ENCODE measurements at places on chromosomes 5 and 9. TPM values are rescaled to one million over a fixed set of nuclear protein-coding genes. Genes with fewer than 3 reads are reported as not detected.

DNA sequence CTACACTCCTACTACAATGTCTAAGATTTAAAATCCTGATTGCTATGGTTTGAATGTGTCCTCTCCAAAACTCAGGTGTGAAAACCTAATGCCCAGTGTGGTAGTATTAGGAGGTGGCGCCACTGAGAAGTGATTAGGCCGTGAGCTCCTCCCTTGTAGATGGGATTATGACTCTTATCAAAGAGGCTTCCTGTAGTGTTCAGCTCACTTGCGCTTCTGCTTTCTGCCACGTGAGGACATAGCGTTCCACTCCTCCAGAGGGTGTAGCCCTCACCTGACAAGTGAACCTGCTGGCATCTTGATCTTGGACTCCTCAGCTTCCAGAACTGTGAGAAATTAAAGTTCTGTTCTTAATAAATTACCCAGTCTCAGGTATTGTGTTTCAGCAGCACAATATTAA, 33.0 kb upstream of the WHRN start:
- H3K4me3 ChIP-seq, result no peak overlapping the region
- no peaks in the 10 kb centered on the region for H3K27me3 ChIP-seq
- peaks cover 9% of the 10 kb centered on the region for H3K4me1 ChIP-seq
- H3K36me3 ChIP-seq, result no peaks in the 10 kb centered on the region
- peak; percentile 45 for DNase-seq
- no peak overlapping the region for H3K27ac ChIP-seq

DNA sequence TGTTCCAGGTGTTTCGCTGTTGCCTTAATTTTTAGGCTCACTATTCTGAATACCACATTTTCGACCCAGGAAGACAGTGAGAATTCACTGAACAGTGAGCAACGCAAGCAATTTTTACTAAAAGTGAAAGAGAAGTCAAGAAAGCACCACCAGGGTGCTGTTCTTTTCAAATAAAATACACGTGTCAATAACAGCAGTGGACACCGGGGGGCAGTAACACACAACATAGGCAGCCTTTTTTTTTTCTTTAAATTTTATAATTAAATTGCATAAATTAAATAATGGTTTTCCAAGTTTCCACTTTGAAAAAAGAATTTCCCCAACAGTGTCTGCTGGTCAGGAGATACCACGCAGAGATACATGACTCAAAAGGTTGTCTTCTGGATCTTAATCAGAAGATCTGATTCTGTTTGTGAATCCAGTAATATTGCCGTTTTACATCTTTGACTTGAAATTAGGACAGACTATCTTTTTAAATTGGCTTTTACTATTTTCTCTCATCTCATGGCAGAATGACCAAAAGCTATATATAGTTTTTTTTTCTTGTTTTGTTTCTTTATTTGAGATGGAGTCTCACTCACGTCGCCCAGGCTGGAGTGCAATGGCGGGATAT, 47.1 kb upstream of the SH3GL2 start:
- no peaks in the 10 kb centered on the region for H3K4me1 ChIP-seq
- peak; percentile 65 for DNase-seq
- H3K4me3 ChIP-seq, result no peak overlapping the region
- H3K36me3 ChIP-seq, result no peaks in the 10 kb centered on the region

- no peak for DNase-seq
- peaks cover 34% of the 10 kb centered on the region for H3K4me1 ChIP-seq
- no peak overlapping the region for H3K27ac ChIP-seq
- no peak overlapping the region for H3K4me3 ChIP-seq
- peaks cover 4% of the 10 kb centered on the region for H3K27me3 ChIP-seq
- no peaks in the 10 kb centered on the region for H3K36me3 ChIP-seq
These were observed 4.3 kb downstream of the ANXA6 start for GRCh38 chr5:151153300-151153699.

DNA sequence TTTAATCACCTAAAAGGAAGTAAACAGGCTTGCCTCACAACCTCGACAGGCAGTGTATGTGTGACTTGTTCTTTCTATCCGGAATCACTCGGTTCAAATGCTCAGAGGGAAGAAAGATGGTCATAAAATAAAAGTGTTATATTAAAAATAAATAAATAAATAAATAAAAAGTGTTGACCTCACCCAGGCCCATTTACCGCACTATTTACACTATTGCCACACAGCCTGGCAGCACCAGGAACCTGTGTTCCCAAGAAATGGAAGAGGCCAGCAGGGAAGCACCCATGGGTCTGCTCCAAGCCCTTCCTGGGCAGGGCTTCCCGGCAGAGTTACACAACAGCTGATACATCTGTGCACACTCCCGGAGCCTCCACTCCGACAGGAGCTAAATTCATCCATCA, 127.9 kb downstream of the EFNA5 start:
- no peak for DNase-seq
- H3K27me3 ChIP-seq, result no peaks in the 10 kb centered on the region
- peak overlapping the region; percentile 14 for H3K27ac ChIP-seq

DNA sequence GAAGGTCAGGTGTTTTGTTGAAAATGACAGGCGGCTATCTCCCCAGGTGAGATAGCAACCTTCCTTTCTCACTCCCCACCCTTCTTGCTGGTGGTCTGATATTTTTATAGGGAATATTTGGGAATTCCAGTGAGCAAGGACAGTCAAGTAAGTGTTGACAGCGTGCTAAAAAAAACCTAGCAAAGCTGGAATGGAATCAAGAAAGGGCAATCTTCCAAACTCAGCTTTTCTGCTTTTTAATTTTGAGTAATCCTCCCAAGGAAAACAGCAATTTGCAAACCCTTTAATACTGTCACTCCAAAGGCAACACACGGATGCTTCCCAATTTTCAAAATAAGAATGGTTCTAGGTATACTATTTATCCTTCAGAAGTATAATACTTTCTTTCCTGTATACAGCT, 143.7 kb upstream of the PCA3 start:
- no peak for DNase-seq
- H3K27ac ChIP-seq, result no peak overlapping the region
- H3K27me3 ChIP-seq, result no peaks in the 10 kb centered on the region
- H3K36me3 ChIP-seq, result no peaks in the 10 kb centered on the region

COQ4 gene
- 39.0 TPM for total RNA-seq

AMACR gene
- total RNA-seq, result 16.8 TPM

AP3B1 gene
- 105 TPM for total RNA-seq

Measured in neural progenitor cell (in vitro differentiated cells).